Ureter (tissue), 1 donor: ENCODE measurements at places on chromosomes 2 and 18. TPM values are rescaled to one million over a fixed set of nuclear protein-coding genes. Genes with fewer than 3 reads are reported as not detected.

- no peak for DNase-seq
These were observed 122.1 kb downstream of the TMEM247 start for GRCh38 chr2:46601328-46601963.

RND3 gene
- total RNA-seq: 63.5 TPM

IL1RL1 gene
- total RNA-seq: 18.3 TPM

EML6 gene
- 5.4 TPM for total RNA-seq

DNA sequence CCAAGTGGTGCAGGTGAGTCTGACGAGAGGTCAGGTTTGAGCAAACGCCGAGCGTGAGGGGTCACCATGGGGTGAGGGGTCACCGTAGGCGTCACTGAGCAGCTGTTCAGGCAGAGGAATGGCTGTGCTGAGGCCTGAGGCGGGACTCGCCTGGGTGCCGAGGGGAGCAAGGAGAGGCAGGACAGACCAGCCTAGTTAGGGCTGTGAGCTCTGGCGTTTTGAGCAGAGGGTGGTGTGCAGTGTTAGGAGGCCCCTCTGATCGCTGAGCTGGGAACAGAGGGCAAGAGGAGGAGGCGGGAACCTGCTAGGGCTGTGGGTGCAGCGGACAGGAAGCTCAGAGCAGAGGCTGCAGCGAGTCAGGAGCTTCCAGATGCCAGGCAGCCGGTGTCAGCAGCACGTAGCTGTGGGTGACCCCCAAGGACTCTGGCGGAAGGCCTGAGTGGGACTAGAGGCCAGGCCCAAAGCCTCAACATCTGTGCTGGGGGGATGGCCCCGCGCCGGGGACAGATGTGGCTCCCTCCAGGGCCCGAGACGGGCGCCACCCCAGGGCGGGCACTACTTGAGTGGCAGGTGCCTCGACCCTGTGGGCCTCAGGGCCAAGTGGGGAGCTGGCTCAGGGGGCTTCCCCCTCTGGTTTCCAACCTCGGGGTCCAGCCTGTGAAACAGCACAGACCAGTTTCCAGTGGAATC is 55.7 kb downstream of the KCNG2 start:
- DNase-seq: peak; percentile 38

DNA sequence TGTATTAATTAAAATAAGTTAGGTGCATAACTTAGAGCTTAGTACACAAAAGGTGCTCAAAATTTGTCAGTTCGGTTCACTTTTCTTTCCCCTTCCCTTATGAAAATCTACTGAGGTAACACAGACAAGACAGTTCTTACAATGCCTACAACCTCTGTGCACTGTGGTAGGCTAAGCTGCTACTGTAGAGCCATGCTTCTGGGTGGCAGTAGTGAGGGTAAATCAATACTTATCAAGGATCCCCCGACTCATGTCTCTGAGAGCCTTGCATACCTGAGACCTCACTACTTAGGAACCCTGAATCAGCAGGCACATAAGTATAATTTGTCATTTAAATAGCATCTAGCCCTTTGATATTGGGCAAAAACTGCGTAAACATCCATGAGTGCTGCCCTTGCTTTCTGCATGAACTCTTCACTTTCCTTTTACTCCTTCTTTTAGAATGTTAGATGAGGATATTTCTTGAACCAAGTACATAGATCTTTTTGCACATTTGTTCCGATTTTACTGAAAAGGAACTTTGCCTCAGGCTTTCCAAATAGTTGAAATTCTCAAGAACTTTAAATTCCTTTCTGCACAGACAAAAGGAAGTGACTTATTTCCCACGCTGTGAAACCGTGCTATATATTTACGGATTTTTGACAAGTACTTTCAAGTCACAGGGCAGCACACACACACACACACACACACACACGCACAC is 234.4 kb downstream of the TRIB2 start:
- no peak for DNase-seq

DNA sequence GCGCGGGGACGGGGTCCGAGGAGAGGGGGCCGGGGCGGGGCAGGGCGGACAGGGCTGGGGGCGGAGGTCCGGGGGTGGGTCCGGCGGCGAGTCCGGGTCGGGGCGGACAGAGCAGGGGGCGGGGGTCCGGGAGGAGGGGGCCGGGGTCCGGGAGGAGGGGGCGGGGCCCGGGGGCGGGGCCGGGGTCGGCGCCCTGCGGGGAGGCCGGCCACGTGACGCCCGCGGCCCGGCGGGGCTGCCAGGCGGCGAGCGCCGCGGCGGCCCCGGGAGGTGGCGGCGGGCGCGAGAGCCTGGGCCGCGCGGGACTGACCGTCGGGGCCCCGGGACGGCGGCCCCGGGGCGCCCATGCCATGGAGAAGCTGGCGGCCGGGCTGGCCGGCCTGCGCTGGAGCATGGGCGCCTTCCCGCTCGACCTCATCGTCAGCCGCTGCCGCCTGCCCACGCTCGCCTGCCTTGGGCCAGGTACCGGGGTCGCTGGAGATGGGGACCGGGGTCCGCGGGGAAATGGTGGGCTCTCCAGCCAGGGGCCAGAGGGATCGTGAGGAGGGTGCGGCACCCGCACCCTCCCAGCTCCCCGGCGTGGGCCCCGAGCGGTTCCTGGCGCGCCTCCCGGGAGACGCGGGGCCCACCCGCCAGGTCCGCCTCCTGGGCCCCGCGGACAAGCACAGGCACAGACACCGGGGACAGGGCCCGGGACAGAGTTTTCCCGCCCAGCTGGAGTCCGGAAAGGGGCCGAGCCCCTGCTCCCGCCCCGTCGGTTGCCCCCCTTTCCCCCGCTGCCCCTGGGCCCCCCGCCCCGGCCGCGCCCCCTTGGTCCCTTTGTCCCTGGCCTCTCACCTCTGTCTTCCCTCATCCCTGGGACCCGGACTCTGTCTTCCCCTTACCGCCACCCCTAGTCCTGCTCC is at the start of gene GAREM2:
Gene GAREM2, plus strand, starts transcription at position 218 of the 905 bp plus-strand sequence. Its CDS starts 133 bp downstream, at position 351.
- no peak for DNase-seq

DNA sequence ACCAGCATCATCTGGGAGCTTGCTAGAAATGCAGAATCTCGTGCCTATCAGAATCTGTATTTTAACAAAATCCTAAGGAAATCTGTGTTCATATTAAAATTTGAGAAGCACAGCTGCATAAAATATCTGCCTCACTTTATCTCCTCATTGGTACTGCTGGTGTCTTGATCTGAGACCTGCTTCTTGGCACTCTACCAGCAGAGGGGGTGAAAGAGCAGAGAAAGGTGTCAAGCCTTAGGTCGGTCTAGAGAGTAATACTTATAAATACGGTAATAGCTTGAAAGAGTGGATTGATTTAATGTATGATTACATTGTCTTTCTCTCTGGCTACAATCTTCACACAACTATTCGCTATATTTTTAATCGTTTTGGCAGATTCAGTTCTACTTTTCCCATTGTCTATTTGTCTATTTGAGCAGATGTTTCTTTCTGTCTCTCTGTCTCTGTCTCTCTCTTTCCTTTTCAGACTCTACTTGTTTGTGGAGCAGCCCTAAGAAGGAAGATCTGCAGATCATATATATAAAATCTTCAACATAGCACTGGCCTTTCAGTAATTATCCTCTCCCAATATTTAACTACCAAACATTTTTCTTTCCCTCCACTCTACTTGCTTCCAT is 1.7 kb upstream of the GCG start:
- DNase-seq: peak; percentile 46

GRCh38 chr2:16625759-16626158 is 39.9 kb downstream of the CYRIA start:
- no peak for DNase-seq

DNA sequence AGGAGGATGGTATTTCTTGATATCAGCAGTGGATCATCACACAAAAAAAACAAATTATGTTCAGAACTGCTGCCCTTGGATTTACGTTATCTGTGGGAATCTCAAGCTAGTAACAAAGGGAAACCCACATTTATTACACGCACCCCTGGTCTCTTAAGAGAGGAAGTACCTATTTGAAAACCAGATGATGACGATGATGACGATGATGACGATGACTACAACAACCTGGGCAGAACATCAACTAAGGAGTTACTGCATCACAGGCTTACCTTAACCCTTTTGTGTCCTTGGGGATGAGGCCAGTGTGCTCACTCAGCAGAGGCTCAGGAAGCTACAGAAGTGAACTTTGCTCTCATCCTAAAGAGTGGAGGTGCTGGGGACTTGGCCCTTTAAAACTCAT is 169.4 kb downstream of the FSHR start:
- DNase-seq: no peak

SLC14A1 gene
- total RNA-seq: 136 TPM

DNA sequence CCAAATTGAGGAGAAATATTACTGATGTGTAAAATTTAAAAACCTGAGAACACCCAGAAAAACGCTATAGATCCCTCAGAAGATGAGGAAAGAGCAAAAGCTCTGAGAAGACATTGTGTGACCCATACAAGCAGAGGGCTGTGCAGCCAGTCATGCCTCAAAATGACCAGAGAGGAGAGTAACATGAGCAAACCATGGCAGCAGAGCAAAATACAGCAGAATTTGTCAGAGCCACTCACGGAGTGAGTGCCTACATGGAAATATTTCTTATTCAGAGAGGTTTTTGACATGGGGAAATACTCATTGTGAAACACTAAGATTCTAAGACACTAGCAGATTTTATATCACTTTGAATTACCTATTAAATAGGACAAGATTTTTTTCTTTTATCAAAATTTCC is 96.8 kb upstream of the DNAJC10 start:
- DNase-seq: no peak

GRCh38 chr2:122007126-122007525 is 251.7 kb downstream of the TSN start:
- no peak for DNase-seq

GRCh38 chr2:60948926-60949579 is 67.7 kb downstream of the REL start:
- DNase-seq: no peak

C1GALT1C1L gene
- 0.99 TPM for total RNA-seq

DNA sequence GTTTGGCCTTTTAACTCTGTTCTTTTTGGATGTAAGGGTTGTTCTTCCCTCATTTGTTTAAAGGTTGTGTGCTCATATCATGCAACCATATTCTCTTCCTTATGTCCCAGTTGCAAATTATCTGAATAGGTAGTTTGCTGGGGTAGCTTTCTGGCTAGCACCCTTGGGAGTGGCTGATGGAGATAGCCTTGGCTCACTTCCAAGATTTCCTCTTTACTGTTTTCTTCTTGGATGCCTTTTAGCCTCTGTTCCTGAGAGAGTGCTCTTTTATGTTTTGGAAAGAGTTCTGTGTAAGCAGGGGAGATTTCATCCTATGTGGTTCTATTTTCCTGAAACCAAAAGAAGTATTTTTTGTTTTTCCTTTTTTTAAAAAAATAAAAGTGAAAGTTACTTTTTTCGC is 25.4 kb downstream of the USP14 start:
- DNase-seq: no peak

DNA sequence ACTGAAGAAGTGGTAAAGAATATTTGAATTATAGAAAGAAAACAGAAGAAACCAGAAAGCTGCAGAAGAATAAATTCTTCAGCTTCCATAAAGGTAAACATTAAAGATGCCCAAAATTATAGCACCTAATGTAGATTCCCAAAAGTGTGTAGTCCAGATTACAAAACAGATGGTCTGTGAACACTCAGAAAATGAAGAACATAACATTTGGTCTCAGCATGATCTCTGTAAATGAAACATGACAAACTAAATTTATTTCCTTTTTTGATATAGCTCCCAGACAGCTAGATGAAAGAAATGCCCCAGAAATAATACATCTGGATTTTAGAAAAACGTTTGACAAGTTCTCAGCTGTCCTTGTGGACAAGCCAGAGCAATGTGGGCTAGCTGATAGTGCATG is 794.2 kb upstream of the NXPH2 start:
- no peak for DNase-seq

AMER3 gene
- not detected for total RNA-seq

PLB1 gene
- 9.9 TPM for total RNA-seq

CD8B2 gene
- 0.65 TPM for total RNA-seq

MC2R gene
- 0.60 TPM for total RNA-seq
